ENCODE measurements at places on chromosomes 1 and 21.
A peak's percentile ranks its signal among the peaks of the same experiment; 100 is the strongest.

DNA sequence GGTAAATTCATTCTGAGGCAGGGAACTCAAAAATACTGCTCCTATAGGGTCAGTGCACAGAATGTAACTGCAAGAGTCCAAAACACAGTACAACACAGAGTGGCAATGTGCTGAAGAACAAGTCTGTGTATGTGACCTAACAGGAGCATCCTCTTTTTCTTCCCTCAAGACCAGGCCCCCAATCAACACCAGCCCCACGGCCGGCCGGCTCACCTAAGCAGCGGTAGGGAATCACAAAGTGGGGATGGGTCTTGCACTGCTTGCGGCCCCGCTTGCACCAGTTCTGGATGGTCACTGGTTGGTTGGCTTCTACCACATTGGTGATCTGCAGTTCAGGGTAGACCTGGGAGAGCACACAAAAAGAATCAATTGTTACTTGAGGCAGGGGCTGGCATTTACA is 80.8 kb downstream of the APP start:
- DNase-seq, result no peak

- no peak for DNase-seq
Measured at GRCh38 chr1:186854102-186854501, 25.4 kb downstream of the PLA2G4A start.

DNA sequence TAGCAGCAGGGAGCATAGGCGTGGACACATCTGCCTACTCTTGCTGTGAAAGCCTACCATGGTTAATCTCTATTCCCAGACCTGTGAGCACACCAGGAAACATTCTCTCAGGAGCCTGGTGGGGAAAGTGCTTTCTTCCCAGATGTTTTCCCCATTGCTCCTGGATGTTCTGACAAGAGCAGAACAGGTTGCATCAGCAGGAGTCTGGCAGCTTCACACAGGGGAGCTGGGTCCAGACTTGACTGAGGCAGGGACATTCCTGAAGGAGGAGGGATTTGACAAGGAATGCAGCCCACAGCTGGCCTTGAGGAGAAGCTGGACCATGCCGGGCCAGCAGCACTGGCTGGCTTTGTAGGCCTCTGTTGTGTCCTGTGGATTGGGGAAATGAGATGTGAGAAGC is 21.0 kb upstream of the ARTN start:
- no peak for DNase-seq

DNA sequence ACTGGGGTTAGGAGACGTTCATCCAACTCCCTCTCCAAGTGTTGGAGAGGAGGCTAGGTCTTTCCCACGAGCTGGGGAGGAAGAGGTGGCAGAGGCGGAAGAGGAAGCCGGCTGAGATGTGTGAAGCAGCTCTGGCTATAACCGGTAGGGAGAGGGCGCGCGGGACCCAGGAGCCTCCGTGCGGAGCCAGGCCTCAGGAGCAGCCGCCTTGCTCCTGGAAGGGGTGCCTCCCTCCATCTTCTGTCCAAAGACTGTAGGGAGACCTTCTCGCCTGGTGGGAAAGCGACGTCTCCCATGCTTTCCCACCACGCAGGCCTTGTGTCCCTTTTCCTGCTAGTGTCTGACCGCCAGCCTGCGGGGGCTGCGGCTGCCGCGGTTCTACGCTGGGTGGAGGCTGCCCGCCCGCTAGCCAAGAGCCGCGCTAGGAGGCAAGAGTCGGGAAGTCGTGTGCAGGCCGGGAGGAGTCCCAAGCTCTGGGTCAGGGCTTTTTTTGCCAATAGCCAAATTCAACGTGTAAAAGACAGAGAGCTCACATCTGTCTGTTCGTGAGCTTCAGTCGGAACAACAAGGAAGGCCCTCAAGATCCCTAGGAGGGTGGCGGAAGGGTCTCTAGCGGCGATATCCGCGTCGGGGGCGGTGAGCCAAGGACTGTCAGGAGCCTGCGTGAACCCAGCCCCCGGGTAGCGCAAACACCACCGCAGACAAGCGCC is 8.4 kb upstream of the NBPF11 start:
- no peak for DNase-seq

- peak; percentile 86 for DNase-seq
Measured at GRCh38 chr1:220914283-220915116, 35.3 kb downstream of the HLX start.

- DNase-seq, result no peak
Measured at GRCh38 chr1:234526922-234527321, 47.9 kb upstream of the TARBP1 start.

- no peak for DNase-seq
Measured at GRCh38 chr1:39645411-39646043, 6.1 kb upstream of the HEYL start.

DNA sequence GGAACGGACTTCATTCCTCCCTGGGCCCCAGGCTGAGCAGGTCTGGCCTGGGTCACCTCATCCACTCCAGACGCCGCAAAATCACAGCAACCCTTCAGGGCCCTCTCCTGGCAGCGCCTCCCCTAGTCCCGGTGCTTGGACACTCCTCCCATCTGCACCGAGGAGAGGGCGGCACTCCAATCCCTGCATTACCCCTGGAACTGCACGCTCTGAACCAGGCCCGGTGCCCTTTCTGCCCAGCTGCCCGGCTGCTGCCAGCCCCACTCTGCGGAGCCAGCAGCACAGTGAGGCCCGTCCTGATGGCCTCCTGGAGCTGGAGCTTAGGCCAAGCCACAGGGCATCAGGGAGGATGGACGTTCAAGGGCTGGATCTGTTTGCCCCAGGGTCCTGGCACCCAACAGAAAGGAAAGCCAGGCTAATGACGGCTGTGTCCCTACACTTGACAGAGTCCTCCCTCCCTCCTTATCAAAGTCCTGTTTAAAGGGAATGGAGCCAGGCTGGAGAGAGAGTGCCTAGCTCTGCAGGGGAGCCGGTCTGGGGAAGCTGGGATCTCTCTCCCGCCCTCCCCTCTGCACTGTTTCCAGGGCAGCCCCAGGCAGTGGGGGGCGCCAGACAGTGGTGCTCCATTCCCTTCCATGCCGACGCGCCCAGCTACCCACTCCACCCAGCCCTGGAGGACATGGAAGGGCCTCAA is 12.7 kb downstream of the COL6A2 start:
- no peak for DNase-seq

- no peak for DNase-seq
Measured at GRCh38 chr1:110798691-110799256, 74.2 kb upstream of the CD53 start.

GRCh38 chr1:244788493-244789275 is 46.8 kb upstream of the COX20 start:
- DNase-seq, result no peak

- DNase-seq, result no peak
Measured at GRCh38 chr21:34612056-34612455, 2.9 kb downstream of the RCAN1 start.

DNA sequence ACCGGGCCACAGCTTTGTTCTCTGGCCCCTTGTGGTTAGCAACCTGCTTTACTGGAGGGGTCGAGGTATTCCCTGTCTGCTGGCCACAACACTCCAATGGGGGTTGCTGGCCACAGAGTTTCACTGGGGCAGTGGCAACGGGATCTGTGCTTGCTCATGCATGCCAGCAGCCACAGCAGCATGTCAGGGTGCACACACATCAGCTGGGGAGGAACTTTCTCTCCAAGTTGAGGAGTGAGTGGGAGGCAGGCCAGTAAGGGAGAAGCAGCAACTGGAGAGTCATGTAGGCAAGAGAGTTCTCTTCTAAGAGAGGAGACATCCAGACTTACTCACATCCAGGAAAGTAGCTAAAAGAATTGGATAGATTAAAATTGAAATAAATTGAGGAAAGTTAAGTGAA is 38.0 kb downstream of the SAMD13 start:
- no peak for DNase-seq

DNA sequence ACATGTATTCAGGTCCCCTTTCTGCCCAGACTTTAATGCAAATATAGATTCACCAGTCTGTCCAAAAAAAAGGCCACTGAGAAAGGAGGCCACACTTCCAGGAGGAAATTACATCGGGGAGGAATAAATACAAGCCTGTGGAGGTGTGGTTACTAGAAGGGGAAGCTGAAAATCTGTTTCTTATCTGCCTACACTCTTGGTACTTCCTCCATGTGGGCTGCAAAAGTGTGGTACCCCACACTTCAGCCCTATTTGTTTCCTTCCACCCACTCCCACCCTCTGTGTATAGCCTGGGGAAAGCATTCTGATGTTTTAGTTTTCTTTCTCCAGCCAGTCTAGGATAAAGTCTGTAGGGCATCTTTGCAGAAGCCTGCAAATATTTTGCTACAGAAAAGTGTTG is 38.4 kb downstream of the UTP25 start:
- DNase-seq, result no peak

GRCh38 chr21:34911360-34911759 is 137.7 kb downstream of the RUNX1 start:
- DNase-seq, result peak; percentile 71

DNA sequence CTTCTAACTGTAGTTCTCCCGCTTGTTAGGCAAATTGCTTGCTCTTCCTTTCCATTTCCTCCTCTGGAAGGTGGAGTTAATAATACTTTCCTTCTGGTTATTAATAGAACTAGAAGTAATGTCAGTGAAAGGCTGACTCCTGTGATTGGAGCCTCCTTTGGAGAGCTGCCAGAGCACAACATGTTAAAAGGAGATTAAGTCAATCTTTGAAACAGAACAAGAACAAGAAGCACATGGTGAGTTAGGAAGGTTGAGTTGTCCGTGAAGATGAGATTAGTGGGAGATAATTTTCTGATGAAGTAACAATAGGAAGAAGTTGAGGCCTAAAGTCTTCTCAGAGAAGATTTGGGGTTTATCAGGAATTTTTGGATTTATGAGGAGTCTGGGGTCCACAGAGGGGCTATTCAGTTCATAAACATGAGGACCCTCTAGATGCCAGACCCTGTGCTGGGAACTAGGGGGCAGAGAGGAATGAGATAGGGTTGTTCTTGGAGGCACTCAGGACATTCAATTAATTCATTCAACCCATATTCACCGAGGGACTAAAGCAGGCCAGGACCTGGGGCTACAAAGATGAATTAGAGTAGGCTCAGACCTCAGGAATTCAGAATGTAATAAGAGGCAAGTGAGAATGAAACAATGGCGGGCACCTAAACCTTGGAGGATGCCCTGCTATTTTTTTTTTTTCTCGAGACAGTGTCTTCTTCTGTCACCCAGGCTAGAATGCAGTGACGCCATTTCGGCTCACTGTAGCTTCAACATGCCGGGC is 40.7 kb upstream of the DHCR24 start:
- no peak for DNase-seq

DNA sequence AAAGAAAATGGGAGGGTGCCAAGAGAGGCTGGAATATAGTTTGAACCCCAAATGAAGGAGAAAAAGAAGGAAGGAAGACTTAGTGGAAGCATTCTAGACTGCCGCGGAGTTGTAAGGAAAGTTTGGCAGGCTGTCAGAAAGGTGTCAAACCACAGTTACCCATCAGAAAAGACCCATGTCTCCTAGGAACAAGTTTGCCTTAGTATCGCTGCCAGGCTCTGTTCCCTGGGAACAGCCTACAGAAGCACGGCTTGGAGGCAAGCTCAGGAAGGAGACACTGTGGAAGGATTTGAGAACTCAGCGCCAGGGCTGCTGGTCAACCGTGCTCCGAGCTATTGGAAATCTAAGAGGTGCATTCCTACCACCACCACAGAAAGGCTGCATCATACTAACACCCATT is 197.4 kb downstream of the RRAGC start:
- no peak for DNase-seq

GRCh38 chr1:72284348-72285073 is 2.2 kb upstream of the NEGR1 start:
- no peak for DNase-seq

DNA sequence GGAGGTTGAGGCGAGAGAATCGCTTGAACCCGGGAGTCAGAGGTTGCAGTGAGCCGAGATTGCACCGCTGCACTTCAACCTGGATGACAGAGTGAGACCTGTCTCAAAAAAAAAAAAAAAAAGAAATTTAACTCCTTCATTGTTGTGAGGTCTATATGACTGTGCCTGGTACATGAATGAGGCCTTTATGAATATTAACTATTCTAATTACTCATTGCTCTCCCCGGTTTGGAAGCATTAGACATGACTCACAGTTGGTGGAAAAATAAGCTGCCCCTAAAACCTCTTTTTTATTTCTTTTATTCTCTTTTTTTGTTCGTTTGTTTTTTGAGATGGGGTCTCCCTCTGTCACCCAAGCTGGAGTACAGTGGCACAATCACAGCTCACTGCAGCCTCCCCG is 3.3 kb downstream of the NPPB start:
- DNase-seq, result no peak

GRCh38 chr1:41015897-41016470 is 5.5 kb downstream of the SLFNL1 start:
- no peak for DNase-seq

- DNase-seq, result no peak
Measured at GRCh38 chr21:21236996-21237395, 238.8 kb downstream of the NCAM2 start.

DNA sequence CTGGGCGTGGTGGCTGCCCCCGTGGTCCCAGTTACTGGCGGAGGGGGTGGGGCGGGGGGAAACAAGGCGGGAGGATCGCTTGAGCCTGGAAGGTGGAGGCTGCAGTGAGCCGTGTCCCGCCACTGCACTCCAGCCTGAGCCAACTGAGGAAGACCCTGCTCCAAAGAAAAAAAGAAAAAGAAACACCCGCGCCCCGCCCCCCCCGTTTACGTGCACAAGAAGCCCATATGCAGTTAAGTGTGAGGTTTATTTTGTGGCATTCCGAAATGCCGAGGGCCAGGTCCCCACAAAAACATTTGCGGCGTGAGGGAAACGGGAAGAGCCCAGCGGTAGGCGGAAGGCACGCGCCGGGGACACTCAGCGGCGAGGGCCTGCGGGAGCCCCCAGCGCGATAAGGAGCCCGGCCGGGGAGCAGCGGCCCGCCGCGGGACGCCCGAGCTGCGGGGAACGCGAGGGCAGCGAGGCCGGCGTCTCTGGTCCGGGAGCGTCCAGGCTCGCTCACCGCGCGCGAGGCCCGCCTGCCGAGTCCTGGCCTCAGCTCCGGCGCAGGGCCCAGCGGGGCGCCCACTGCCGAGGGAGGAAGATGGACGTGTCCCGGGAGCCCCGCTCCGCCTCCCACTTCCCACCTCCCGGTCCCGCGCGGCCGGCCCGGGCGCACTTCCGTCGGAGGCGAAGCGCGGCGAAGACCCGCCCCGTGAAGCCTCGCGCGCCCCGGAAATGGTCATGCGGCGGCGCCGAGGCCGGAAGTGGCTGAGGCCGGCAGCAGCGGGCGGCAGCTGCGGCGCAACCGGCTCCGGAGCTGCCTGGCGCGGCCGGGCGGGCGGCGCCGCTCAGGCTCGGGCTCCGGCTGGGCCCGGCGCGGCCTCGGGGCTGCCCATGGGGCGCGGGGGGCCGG is at the start of gene TRAPPC10:
TSS of gene TRAPPC10 (plus strand) at position 731 of the 895 bp plus-strand sequence. CDS start 185 bp downstream, outside the sequence.
- DNase-seq, result peak; percentile 72

- no peak for DNase-seq
Measured at GRCh38 chr1:207755846-207756693, 4.2 kb downstream of the CD46 start.

DNA sequence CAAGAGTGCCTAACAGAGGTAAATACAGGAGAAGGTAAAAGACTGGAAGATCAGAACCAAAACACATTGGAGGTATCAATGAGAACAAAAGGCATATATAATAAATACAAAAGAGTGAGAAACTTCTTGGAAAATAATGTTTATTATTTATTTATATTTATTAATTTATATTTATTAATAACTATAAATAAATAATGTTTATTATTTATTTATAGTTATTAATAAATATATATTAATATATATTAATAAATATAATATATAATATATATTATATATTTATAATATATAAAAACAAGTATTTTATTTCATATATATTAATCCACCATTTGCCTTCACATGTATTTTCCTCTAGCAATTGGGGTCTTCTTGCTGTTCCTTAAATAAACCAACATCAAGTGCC is 391.9 kb downstream of the GPATCH2 start:
- no peak for DNase-seq

Data from AML-193 (cell line).